ENCODE measurements at places on chromosomes 16 and 17. TPM values are rescaled to one million over a fixed set of nuclear protein-coding genes. Genes with fewer than 3 reads are reported as not detected.

The GUCY2D gene
- 1.1 TPM for total RNA-seq

The KRT33A gene
- total RNA-seq: not detected

The DRC3 gene
- 0.18 TPM for total RNA-seq

DNA sequence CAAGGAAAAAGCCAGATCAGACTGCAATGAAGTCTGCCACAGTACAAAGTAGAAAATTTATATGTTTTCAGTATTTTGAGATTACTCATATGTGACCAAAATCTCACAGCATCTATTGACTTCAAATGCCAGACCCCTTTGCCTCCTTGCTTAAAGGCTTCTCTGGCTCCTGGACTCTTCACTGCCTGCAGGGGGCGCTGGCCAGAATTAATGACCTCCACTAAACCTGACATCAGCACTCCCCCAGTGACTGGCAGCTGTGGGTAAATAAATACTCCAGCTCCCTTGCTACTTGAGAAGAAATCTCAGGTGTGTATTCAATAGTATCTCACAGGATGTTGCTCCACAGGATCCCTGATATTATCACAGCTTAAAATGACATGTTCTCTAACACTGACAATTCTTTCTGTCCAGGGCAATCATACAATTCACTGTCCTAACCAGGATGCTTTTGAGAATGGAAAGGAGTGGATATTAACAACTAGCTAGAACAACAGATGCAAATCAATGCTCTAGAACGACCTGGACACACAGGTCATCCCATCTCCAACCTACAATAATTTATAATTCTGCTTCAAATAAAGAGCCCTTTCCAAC, 4.0 kb downstream of the BECN1 start:
- peak overlapping the region; percentile 22 for H3K27ac ChIP-seq
- H3K4me1 ChIP-seq: peaks cover 6% of the 10 kb centered on the region
- peak; percentile 75 for DNase-seq
- no peak overlapping the region for H3K4me3 ChIP-seq
- H3K36me3 ChIP-seq: peaks cover 47% of the 10 kb centered on the region
- H3K27me3 ChIP-seq: no peaks in the 10 kb centered on the region

- H3K4me3 ChIP-seq: no peak overlapping the region
- no peaks in the 10 kb centered on the region for H3K27me3 ChIP-seq
- no peaks in the 10 kb centered on the region for H3K4me1 ChIP-seq
- H3K36me3 ChIP-seq: peaks cover 49% of the 10 kb centered on the region
- no peak overlapping the region for H3K27ac ChIP-seq
Observed at GRCh38 chr17:32331243-32332040, 10.5 kb downstream of the C17orf75 start.

DNA sequence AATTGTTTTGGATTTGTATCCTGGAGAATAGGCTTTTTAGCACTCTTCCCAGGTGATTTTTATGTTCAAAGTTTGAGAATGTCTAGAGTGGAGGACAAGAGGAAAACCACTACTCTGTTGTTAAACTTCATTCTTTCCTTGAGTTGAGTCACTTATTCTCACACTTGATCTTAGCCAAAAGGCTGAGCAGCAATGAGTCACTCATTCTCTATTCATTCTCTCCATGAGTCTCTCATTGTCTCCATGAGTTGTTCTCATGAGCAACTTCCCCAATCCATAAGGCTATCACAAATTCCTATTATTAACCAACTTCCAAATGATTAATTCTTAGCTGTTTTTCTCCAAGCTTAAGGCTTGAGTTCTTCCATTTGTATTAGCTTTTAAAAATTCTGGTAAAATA, 1393.3 kb downstream of the CDH8 start:
- H3K4me3 ChIP-seq: no peak overlapping the region
- H3K27me3 ChIP-seq: no peaks in the 10 kb centered on the region
- H3K27ac ChIP-seq: no peak overlapping the region
- no peak for DNase-seq
- no peaks in the 10 kb centered on the region for H3K36me3 ChIP-seq
- no peaks in the 10 kb centered on the region for H3K4me1 ChIP-seq

GRCh38 chr17:36214918-36215317, 4.1 kb downstream of the CCL4L2 start:
- H3K27me3 ChIP-seq: no peaks in the 10 kb centered on the region
- H3K27ac ChIP-seq: no peak overlapping the region
- DNase-seq: no peak
- H3K4me3 ChIP-seq: no peak overlapping the region
- no peaks in the 10 kb centered on the region for H3K4me1 ChIP-seq

GRCh38 chr17:17506181-17506741, 10.1 kb upstream of the RASD1 start:
- H3K36me3 ChIP-seq: no peaks in the 10 kb centered on the region
- H3K27ac ChIP-seq: peak overlapping the region; percentile 89
- DNase-seq: no peak
- no peaks in the 10 kb centered on the region for H3K27me3 ChIP-seq

DNA sequence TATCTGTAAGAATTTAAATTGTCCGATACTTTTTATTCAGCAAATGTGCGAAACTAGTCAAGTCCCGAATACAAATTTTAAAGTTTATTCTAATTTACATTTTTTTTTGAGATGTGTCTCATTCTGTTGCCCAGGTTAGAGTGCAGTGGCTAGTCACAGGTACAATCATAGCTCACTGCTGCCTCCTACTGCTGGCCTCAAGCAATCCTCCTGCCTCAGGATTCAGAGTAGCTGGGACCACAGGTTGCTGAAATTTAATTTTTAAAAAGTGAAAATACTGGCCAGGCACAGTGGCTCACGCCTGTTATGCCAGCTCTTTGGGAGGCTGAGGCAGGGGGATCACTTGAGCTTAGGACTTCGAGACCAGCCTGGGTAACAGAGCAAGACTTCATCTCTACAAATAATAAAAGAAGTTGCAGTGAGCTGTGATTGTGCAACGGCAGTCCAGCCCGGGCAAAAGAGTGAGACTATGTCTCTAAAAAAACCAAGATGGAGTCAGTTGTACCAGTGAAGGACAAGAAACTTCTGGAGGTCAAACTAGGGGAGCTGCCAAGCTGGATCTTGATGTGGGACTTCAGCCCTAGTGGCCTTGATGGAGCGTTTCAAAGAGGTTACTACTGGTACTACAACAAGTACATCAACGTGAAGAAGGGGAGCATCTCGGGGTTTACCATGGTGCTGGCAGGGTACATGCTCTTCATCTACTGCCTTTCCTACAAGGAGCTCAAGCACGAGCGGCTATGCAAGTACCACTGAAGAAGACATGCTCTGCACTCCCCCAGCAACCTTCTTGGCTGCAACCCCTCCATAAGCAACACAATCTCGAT, 5.6 kb downstream of the POLG2 start:
- H3K4me3 ChIP-seq: no peak overlapping the region
- peaks cover 11% of the 10 kb centered on the region for H3K4me1 ChIP-seq
- no peaks in the 10 kb centered on the region for H3K27me3 ChIP-seq
- no peak overlapping the region for H3K27ac ChIP-seq
- H3K36me3 ChIP-seq: peaks cover 34% of the 10 kb centered on the region
- DNase-seq: peak; percentile 67

GRCh38 chr16:56261656-56262055, 70.4 kb downstream of the GNAO1 start:
- H3K27me3 ChIP-seq: no peaks in the 10 kb centered on the region
- DNase-seq: no peak
- no peak overlapping the region for H3K4me3 ChIP-seq
- peaks cover 35% of the 10 kb centered on the region for H3K4me1 ChIP-seq

DNA sequence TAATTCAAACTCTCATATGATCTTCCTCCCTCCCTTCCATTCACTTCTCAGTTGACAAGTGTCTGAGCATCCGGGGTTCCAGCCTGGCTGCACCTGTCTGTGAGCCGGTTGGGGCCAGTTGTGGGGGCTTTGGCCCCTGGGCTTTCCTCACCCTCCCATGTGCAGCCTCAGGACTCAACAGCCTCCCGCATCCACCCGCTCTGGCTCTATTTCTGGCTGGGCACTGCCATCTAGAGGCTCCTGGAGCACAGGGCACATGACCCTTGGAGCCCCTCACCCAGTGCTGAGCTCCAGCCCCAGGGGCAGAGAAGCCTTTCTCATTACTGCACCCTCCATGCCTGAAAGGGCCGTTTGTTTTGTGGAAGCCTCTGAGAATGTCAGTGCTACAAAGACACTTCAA, 43.3 kb downstream of the HAPSTR1 start:
- H3K4me1 ChIP-seq: no peaks in the 10 kb centered on the region
- peak; percentile 61 for DNase-seq
- H3K27me3 ChIP-seq: no peaks in the 10 kb centered on the region
- H3K36me3 ChIP-seq: no peaks in the 10 kb centered on the region
- H3K4me3 ChIP-seq: no peak overlapping the region

DNA sequence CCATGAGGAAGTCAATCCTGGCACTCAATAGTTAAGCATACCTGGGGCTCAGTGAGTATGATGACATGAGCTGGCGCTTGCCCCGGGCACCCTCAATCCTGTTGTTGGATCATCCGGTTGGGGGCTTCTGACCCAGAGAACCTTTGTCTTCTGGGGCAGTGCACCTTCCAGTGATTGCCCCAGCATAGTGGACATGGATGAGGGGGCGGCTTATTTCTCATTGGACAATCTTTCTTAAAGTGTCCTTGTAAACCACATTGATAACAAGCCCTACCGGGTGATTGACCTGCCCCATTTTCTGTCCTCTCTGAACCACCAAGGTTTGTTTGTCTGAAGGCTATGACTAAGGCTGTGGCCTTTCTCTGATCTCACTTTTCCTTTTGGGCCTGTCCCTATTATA, 18.2 kb downstream of the IGSF6 start:
- H3K4me3 ChIP-seq: no peak overlapping the region
- DNase-seq: no peak
- H3K36me3 ChIP-seq: peaks cover 3% of the 10 kb centered on the region
- H3K27ac ChIP-seq: no peak overlapping the region
- no peaks in the 10 kb centered on the region for H3K4me1 ChIP-seq
- no peaks in the 10 kb centered on the region for H3K27me3 ChIP-seq

DNA sequence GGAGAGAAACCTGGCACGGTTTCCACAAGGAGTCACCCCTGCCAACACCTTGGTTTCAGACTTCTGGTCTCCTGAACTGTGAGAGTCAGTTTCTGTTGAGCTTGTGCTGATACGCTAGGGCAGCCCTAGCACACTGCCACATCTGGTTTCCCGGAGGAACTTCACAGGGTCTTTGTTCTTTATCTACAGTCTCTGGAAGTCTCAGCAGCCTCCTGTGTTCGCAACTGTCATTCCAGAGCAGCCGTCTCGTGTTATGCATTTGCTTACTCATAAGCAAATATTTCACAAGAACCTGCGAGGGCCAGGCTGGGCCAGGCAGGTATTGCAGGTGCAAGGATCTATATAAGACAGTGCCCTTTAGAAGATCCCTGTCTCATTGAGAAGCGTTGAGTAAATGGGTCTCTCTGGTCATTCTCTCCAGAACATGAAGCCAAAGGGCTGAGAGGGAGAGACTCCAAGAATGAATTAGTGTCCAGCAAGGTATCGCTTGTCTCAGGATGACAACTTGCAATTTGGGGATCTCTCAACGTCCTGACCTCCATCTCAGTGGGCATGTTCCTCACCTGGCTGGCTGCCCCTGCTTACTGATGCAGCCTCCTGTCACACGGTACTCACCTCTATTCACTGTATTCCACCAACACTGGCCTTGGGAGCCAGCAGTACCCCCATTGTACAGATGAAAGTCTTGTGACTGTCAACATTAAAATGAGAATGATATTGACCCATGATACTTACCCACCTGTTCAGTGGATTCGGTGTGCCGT, 141.2 kb downstream of the WWOX start:
- no peak for DNase-seq
- H3K36me3 ChIP-seq: no peaks in the 10 kb centered on the region
- no peaks in the 10 kb centered on the region for H3K27me3 ChIP-seq

GRCh38 chr17:69367298-69367697, 40.4 kb upstream of the ABCA5 start:
- no peaks in the 10 kb centered on the region for H3K4me1 ChIP-seq
- no peaks in the 10 kb centered on the region for H3K36me3 ChIP-seq
- H3K27ac ChIP-seq: no peak overlapping the region

GRCh38 chr16:2919511-2920255, 8.0 kb downstream of the FLYWCH1 start:
- no peaks in the 10 kb centered on the region for H3K36me3 ChIP-seq
- no peaks in the 10 kb centered on the region for H3K4me1 ChIP-seq
- no peak overlapping the region for H3K27ac ChIP-seq
- no peaks in the 10 kb centered on the region for H3K27me3 ChIP-seq

- no peak overlapping the region for H3K27ac ChIP-seq
- no peak for DNase-seq
- no peak overlapping the region for H3K4me3 ChIP-seq
- no peaks in the 10 kb centered on the region for H3K36me3 ChIP-seq
Observed at GRCh38 chr17:6487251-6488007, 43.2 kb downstream of the PIMREG start.

- no peaks in the 10 kb centered on the region for H3K27me3 ChIP-seq
- H3K27ac ChIP-seq: no peak overlapping the region
- no peaks in the 10 kb centered on the region for H3K4me1 ChIP-seq
- H3K4me3 ChIP-seq: no peak overlapping the region
- H3K36me3 ChIP-seq: no peaks in the 10 kb centered on the region
- DNase-seq: no peak
Observed at GRCh38 chr16:77183137-77183536, 7.9 kb upstream of the MON1B start.

- H3K36me3 ChIP-seq: no peaks in the 10 kb centered on the region
- H3K4me3 ChIP-seq: no peak overlapping the region
- no peak for DNase-seq
- H3K4me1 ChIP-seq: peaks cover 6% of the 10 kb centered on the region
Observed at GRCh38 chr17:64187093-64187895, 57.4 kb upstream of the ERN1 start.

DNA sequence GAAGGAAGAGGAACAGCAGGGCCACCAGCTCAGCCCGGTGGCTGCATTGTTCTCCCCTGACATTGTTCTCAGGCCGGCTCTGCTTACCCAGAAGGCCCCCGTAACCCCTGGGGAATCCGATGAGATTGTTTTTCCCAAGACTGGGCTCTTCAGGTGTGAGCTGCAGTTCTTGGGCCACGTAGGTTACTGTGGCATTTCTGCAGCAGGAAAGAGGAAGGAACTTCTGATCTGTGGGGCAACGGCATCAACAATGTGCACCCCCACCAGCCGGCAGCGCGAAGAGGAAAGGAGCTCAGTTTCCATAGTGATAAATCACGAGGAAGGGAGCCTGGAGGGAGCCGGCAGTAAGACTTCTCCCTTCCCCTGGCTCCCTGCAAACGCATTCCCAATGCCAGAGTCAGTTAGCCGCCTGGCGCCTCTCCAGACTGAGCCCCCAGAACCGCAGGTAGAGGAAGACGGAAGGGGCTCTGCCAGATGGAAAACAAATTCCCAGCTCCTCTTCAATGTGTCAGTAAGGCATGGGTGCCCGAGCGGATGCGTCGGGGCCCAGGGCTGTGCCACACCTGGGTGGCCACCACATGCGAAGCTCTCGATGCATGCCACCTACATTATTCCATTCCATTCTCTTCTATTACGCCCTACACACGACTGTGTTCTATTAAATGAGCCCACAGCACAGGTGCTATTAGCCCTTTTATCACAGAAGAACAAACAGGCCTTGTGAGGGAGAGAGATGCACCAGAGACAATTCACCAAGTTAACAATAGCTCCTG, 21.5 kb upstream of the PECAM1 start:
- H3K27me3 ChIP-seq: no peaks in the 10 kb centered on the region
- H3K27ac ChIP-seq: no peak overlapping the region
- no peaks in the 10 kb centered on the region for H3K36me3 ChIP-seq
- H3K4me3 ChIP-seq: no peak overlapping the region
- peak; percentile 64 for DNase-seq
- no peaks in the 10 kb centered on the region for H3K4me1 ChIP-seq

- no peaks in the 10 kb centered on the region for H3K36me3 ChIP-seq
- DNase-seq: no peak
- no peaks in the 10 kb centered on the region for H3K4me1 ChIP-seq
- H3K27me3 ChIP-seq: peaks cover 9% of the 10 kb centered on the region
- H3K27ac ChIP-seq: no peak overlapping the region
- no peak overlapping the region for H3K4me3 ChIP-seq
Observed at GRCh38 chr16:49129935-49130334, 151.7 kb downstream of the CBLN1 start.
